Retina (tissue), 1 donor: ENCODE measurements at places on chromosomes 4 and X.

- DNase-seq = no peak
Measured at GRCh38 chr4:40621592-40622512, 7.8 kb downstream of the RBM47 start.

DNA sequence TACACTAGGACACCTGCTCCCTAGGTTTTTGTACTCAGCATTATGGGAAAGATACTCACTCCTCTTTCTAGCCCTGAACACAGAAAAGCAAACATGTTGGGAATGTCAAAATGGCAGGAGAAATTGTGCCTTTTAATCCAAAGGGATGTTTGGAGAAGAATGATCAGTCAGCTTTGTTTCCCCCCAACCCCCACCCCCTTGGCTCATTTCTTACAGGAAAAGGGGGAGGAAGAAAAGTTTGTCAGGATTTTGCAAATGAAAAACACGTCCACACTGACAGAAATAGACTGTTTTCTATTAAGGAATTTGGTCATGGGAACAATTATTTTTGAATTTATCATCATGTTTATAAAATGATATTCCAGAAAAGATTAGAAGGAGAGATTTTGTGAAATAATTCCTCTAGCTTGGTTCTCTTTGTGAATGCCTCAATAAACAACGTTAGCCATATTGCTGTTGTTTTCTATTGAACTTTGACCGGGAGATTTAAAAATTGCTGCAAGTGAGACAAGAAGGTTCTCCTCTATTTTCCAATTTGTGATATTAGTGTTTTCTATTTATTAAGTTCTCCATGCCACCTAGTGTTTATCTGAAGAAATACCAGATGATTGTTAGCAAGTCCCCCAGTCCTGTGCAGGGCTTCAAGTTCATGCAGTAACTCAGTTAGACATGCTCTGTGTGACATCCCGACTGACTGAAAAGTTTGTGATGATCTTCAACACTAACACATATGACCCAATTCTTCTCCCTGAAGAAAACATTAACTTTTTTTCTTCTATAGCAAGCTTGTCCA, 31.3 kb upstream of the TFDP3 start:
- DNase-seq = peak; percentile 5

DNA sequence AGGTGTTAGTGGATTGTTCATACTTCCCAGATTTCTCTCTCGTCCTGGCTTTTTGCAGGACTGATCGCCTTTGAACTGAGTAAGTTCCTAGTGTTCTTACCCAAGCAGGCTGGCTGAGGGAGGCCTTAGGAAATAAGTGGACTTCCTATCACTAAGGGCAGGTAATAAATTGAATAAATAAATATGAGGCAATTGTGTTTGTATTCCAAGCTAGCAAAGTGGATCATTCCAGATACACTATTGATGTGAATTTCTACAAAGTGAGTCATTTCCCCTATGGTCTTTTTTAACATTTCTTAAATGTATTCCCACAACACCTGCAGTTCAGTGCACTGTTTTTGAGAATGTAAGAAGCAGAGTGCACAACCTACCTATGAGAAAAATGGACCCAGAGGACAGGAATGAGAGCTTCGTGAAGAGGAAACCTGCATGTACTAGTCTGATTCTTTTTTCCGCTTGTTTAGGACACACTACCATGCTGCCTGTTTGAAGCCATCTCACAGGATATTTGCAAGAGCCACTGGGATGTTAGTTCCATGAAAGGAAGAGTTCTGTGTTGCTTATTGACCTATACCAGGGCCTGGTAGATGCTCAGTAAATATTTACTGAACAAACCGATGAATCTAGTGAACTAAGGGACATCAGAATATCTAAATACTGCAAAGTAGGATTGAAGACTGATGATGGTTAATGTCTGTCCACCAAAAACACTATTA, 29.0 kb upstream of the SMAD1 start:
- no peak for DNase-seq

GRCh38 chr4:128177498-128177897, 110.1 kb downstream of the PGRMC2 start:
- DNase-seq = no peak

- no peak for DNase-seq
Measured at GRCh38 chr4:91268913-91269312, 1034.9 kb upstream of the GRID2 start.

GRCh38 chr4:101348367-101348827, 1.1 kb upstream of the PPP3CA start:
- no peak for DNase-seq

DNA sequence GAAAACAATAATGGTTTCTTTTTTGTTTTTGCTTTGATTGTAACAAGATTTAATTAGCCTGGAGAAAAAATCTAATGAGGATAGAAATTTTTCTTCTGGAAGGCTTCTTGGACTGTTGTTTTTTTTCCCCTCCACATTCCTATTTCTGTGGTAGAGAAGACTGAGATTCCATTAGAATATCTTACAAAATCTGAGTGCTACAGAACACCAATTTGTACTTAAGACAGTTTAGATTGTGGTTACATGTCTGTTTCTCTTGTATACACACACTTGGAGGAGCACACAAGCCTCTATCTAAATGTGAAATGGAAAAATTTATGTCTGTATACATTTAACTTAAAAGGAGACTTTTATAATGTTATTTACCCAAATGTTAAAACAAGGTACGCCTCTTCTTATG, 176.9 kb upstream of the ARSJ start:
- no peak for DNase-seq

- DNase-seq = no peak
Measured at GRCh38 chr4:141046255-141046654, 87.0 kb downstream of the RNF150 start.

- no peak for DNase-seq
Measured at GRCh38 chrX:47748576-47748975, 88.1 kb upstream of the ZNF81 start.

GRCh38 chrX:132967049-132967448, 8.6 kb upstream of the HS6ST2 start:
- no peak for DNase-seq

- no peak for DNase-seq
Measured at GRCh38 chr4:176191974-176192373, 3.4 kb downstream of the SPATA4 start.

- no peak for DNase-seq
Measured at GRCh38 chr4:114028071-114028470, 48.6 kb upstream of the ARSJ start.

DNA sequence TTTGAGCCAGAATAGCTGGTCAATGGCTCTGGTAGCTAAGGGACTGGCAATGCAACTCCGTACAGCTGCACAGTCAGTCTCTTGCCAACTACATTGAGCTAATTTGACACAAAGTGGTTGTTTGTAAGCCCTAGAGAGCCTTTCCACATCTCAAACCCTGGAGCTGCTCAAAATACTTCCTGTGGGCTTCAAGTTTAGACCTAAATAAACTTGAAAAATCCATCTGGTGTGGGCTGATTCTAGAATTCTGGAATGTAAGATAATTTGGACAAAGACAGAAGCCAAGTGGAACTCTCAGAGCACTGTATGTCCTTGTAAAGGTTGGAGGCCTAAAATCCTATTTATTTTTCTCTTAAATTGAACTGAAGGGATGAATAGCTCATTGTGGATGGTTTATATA, 380.8 kb downstream of the SPRY1 start:
- DNase-seq = no peak

DNA sequence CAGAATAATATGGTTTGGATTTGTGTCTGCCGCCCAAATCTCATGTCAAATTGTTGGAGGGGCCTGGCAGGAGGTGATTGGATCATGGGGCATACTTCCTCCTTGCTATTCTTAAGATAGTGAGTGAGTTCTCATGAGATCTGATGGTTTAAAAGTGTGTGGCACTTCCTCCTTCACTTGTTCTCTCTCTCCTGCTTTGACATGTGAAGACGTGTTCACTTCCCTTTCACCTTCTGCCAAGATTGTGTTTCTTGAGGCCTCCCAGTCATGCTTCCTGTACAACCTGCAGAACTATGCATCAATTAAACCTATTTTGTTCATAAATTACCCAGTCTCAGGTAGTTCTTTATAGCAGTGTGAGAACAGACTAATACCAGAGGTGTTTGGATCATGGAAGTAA, 325.7 kb upstream of the GIMD1 start:
- no peak for DNase-seq

- no peak for DNase-seq
Measured at GRCh38 chr4:28926156-28926555, 1794.0 kb upstream of the PCDH7 start.

GRCh38 chr4:8427761-8428287, 12.7 kb downstream of the ACOX3 start:
- no peak for DNase-seq

- DNase-seq = no peak
Measured at GRCh38 chr4:186586205-186586604, 30.8 kb upstream of the MTNR1A start.

- no peak for DNase-seq
Measured at GRCh38 chr4:8674311-8674885, 81.8 kb downstream of the CPZ start.

- DNase-seq = no peak
Measured at GRCh38 chr4:21827575-21827974, 121.0 kb downstream of the KCNIP4 start.

DNA sequence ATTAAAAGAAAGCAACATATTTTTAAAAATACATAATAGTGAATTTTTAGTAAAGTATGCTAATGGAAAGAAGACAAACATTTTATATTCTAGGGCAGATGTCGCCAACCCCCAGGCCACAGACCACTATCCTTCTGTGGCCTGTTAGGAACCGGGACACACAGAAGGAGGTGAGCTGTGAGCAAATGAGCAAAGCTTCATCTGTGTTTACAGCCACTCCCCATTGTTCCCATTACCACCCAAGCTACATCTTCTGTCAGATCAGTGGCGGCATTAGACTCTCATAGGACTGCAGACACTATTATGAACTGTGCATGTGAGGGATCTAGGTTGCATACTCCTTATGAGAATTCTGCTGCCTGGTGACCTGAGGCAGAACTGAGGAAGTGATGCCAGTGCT, 37.0 kb upstream of the FAT4 start:
- DNase-seq = no peak

DNA sequence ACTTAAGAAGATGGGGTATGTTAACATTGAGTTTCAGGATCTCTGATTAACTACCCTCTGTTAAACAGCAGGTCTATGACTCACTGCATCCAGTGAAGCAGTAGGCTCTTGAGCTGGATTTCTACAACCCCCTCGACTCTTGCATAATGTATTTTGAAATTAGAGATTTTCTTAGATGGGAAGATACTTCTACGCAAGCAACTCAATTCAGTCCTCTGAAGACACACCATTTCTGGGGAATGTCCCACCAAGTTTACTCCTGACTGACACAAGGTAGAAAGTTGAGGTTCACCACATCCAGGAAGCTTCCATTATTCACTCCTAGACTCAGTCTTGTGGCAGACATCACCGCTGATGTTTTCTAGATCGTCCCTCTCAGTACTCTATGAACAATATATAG, 12.9 kb downstream of the PALLD start:
- DNase-seq = no peak

DNA sequence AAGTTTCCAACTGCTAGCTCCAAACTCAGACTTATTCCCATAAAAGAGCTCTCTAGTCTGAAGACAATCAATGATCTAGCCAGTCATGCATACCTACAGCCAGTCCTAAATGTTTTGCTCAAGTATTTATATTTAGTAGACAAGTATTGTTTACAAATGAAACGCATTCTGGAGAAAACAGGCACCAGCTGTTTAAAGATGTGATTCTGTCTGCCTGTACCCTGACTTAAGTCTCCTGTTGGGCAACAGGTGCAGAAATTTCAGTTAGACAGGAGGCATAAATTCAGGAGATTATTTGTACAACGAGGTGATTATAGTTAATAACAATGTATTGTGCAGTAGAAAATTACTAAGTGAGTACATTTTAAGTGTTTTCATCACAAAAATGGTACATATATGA, 28.9 kb downstream of the LNX1 start:
- DNase-seq = no peak

DNA sequence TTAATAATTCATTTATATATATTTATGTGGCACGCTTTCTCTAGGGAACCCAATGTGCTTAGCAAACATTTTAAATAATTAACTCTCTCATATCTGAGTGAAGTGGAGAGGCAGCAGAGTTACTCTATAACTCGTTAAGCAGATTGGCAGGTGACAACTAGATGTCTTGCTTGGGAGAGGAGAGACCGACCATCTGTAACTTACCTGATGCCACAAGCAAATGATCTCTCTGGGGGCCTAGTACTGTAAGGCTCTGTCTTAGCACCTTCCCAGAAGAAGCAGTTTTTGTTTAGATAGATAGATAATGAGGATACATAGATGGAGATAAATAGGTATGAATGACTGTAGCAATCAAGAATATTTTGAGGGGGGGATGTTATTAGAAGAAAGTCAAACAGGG, 11.9 kb upstream of the SEL1L3 start:
- DNase-seq = no peak

DNA sequence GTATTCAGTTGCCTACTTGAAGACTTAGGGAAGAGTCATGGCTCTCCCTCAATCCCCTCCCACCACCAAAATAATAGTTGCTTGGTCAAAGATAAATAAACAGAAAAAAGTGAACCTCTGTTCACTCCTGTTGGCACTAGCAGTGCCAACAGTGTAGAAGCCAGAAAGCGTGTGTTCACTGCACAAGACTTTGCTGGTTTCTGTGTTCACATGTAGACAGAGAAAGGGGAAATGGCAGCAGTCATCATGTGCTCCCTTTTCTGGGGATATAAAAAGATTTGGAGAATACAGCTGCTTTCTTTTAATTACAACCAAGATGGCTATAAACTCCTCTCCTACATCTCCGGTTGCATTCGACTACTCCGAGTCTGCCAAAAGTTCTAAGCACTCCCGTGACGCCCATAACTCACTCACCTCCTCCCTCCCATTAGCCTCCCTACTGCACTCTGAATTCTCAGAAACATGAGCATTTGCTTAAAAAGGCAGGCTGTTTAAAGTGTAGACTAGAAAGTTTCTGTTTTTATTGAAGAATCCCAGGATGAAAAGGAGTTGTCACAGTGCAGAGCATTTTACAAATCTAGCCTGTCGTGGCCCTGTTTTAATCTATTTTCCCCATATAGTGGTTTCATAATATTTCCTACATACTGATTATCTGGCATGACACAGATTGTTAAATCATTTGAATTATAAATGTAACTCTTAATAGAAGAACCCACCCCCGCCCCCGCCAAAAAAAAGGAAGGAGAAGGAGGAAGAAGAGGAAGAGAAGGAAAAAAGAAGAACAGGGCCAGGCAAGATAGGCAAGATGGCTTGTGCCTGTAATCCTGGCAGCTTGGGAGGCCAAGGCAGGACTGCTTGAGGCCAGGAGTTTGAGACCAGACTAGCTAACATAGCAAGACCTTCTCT, 16.7 kb downstream of the LGI2 start:
- peak; percentile 16 for DNase-seq

DNA sequence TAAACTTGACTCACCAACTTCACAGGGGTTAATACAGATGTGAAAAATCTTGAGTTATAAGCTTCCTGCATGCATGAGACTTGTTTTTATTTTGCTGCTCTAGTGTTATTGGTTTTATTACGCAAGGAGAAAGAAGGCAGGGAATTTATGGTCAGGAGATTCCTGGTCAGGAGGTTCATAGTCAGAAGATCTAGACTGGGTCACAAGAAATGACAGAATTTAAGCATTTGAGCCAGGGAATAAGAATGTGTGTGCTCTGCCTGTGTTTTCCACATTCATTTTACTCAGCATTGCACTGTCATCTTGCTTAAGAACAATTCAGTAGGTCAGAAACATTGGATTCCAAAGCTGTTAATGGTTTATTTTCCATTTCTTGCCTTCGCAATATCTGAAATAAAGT, 2522.1 kb downstream of the ARAP2 start:
- no peak for DNase-seq

- no peak for DNase-seq
Measured at GRCh38 chr4:89922848-89923416, 28.3 kb downstream of the MMRN1 start.
